ENCODE measurements at places on chromosomes 7 and 10.

DNA sequence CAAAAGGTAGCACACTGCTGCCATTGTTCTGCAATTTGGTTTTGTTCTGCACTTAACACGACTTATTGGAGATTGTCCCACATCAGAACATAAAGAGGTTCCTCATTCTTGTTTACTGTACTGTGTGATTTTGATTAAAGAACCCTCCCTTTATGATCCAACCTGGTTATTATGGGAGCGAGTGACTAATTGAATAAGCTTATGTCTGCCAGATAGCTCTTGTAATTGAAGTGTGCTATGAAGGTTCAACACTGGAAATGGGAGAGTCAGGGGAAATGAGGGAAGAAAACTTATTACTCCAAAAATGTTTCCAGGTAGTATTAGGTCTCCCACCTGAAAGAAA, 33.9 kb downstream of the CASP7 start:
- no peak for DNase-seq

DNA sequence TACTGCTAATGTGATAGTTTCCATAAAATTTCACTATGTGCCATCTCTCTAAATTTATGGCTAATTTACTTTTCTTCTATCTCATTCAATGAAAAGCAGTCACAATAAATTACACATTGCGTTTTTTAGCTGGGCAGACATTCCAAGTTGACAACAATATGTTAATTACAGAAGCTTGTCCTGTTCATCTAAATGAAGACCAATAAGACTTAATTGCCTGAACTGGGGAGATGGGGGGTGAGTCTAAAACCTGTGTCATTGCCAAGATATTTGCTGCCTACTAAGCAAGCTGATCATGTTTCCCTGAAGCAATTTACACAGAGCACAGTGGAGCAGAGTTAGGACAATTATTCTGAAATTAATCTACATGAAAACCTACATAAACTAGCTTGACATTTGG, 89.3 kb upstream of the ADRB1 start:
- DNase-seq = no peak

GRCh38 chr10:119706521-119707278, 19.1 kb upstream of the INPP5F start:
- DNase-seq = no peak

GRCh38 chr7:151032936-151033863, 5.0 kb downstream of the ABCB8 start:
- DNase-seq = no peak

- DNase-seq = no peak
Observed at GRCh38 chr7:103119791-103120291, 29.1 kb downstream of the NAPEPLD start.

DNA sequence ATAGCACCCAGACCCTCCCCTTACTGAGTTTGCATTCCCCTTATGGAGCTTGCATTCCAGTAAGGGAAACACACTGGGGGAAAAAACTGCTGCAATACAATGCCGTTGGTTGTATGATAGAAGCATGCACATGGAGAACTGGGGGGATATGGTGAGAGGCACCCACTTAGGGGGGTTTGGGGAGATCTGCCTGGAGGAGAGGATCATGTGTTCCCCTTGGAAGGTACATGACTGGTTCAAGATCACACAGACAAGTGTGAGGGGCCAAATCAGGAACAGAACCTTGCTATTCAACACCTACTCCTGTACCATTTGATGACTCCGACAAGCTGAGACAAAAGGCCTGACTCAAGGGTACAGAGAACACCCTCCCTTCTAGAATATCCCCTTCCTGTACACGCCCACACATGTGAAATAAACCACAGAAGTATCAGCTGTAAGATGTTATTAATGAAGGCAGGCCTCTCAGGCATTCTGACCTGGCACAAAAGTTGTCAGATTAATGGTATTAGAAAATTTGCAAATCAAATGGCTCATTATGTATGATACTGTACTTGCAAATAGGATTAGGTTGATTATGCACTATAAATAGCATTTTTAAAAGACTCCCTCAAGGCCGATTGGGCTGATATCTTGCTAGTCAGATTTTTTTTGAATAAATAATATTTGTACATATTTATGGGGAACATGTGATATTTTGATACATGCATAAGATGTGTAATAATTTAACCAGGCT, 122.2 kb downstream of the NPY start:
- no peak for DNase-seq

DNA sequence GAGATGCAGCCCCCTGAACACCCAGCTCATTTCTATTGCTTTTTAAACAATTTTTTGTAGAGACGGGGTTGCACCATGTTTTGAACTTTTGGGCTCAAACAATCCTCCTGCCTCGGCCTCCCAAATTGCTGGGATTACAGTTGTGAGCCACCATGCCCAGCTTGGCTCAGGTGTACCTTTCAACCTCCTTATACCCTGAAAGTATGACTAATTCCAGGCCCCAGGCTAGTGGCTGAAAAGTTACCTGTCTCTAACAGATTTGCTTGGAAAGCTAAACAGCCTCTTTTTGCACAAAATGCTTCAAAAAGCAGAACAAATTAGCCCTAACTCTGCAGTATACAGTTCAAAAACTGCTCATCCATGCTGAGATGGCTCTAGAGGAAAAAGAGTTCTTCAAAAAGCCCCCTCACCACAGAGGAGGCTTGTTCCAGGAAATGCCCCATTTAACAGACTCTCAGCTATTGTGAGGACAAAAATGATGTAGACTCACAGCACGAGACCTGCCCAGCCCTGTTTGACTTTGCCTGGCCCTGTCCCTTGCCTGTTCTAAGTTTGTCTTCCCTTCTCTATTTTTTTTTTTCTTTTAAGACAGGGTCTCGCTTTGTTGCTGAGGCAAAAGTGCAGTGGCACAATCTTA, 13.4 kb upstream of the AP1S1 start:
- no peak for DNase-seq

DNA sequence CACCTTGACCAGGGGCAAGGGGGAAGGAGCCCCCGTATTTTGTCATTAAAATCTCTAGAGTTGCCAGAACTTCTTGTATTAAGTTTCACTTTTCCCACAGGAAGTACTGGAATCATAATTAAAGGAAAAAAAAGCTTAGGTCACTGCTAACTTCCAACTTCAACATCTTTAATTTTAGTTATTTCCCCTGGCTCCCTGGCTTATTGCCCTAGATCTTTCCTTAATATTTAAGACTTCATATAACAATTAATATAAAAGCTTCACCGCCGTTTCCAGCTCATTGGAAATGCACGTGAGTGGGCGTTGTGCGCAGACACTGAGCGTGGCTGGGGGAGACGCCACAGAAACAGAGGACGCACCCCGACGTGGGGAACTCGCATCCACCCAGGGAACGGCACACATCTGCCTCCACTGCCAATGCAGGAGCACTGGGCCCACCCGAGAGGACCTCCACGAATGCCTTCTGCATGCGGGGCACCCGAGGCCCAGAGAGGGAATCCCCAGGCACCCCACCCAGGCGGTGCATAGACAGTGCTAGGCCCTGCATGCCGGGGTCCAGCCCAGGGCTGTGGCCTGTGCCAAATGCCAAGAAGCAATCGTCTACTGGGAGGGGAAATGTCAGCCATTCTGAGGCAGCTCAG, 72.2 kb downstream of the ADARB2 start:
- DNase-seq = no peak

GRCh38 chr7:126569402-126569801, 683.3 kb downstream of the GRM8 start:
- peak; percentile 31 for DNase-seq

Measured in fibroblast of upper back skin (primary cell).